ENCODE measurements at places on chromosomes 7 and 10.

DNA sequence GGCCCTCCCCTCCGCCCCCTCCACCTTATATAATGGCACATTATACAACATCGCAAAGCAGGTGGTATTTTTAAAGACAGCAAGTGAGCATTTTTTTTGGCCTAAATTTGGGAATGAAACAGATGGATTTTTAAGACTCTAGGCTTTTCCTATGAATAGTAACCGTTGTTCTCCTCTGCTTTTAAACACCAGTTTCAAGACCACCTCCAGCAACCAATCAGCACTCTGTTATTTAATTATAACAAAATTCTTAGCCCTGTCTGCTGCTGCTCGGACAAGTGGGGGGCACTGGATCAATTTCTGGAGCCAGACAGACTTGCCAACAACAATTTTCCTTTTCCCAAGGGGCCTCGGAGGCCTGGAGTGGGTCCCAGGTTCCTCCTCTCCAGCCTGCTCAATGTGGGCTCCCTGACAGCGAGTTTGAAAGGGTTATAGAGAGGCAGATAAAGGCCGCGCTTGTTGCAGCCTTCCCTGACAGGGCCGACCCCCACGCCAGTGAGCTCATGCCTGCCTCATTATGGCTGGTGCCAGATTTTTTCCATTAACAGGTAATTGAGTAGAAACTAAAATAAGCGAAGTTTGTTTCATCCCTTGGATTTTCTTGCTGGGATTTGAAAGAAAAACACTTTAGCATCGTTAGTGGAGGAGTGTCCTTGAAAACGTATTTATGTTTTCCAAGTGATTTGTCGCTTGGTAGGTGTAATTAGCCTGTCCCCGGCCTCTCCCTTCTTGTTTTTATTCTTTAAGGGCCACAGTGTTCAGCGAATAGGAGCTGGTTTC lies 227.3 kb downstream of the TCF7L2 start:
- no peak for DNase-seq

- DNase-seq: no peak
These were observed 160.5 kb upstream of the GHITM start for GRCh38 chr10:83978681-83979383.

- DNase-seq: no peak
These were observed 60.4 kb upstream of the ADO start for GRCh38 chr10:62744136-62744535.

DNA sequence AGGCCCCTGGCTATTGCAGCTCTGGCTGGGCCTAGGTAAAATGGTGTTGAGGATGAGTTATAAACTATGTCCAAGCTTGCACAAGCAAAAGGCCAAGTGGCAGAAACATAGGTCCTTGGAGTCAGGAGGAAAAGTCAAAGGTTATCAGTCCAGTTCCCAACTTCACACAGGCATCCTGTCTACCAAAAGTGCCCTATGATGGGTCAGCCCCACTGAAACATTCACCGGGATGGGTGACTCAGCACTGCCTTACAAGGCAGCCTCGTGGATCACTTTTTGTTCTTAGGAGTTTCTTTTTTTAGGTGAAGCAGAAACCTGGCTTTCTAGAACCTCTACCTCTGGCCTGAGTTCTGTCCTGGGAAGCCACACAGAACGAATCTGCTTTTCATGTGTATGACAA lies 158.8 kb upstream of the LYZL2 start:
- no peak for DNase-seq

DNA sequence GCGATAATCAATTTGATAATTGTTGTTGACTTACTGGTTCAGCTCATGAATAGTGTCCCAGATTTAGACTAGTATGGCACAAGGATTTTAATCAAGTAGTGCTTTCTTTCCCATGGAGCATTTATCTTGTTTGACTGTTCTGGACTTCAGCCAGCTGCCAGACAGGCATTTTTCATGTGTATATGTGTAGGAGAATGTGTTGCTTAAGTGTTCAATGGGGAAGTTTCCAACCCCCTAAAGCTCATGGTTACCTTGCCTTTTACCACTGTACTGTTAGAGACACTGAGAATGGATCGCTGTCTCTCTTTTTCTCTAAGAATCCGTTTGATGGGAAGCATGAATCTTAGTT lies 103.9 kb downstream of the LRRC4 start:
- no peak for DNase-seq

DNA sequence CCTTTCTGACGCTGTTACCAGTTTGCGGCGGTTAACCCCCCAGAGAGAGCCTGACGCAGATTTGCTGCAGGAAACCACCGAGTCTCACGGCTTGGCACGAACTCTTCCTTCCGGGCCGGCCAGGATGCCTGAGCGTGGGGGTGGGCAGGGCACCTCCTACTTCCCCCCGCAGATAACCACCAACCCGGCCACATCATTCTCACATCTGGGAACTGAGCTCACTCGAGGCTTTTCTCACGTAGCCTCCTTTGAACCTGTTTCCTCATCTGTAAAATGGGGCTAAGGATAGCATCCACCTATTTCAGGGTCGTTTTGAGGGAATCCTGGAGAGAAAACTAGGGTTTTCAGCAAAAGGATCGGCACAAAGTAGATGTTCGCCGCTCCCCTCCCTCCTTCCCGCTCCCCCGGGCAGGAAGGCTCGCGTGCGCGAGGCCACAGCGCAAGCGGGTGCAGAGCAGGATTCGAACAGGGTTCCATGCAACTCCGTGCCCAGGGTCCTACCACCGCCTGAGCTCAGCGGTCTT lies 23.6 kb downstream of the DDIT4 start:
- DNase-seq: no peak

- DNase-seq: no peak
These were observed 114.5 kb upstream of the POM121L12 start for GRCh38 chr7:52920977-52921376.

GRCh38 chr10:13729586-13730305 lies 143.0 kb downstream of the PRPF18 start:
- DNase-seq: no peak

DNA sequence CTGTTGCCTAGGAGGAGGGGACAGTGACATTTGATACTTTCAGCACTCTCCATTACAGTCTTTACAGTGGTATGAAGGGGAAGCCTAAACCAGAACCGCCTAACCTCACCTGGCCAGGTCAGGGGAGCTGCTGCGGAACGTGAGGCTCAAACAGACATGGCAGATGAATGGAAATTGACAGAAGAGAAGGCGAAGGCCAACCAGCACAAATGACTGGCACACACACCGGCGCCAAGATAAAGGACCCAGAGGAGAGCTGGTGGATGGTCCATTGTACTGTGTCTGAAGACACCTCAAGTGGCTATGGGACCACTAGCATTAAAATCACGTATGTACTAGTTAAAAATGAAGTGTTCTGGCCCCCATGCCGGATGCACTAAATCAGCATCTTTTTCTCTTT lies 53.0 kb downstream of the JCAD start:
- no peak for DNase-seq

Data from NCI-H2227 treated with DMSO at 0.1 percent for 48 hours (cell line).